ENCODE measurements at places on chromosomes 4 and X. TPM values are rescaled to one million over a fixed set of nuclear protein-coding genes. Genes with fewer than 3 reads are reported as not detected.

- peak; percentile 75 for DNase-seq
Measured at GRCh38 chrX:40146262-40147125, 48.7 kb upstream of the BCOR start.

Gene FAM9A
- total RNA-seq = not detected

DNA sequence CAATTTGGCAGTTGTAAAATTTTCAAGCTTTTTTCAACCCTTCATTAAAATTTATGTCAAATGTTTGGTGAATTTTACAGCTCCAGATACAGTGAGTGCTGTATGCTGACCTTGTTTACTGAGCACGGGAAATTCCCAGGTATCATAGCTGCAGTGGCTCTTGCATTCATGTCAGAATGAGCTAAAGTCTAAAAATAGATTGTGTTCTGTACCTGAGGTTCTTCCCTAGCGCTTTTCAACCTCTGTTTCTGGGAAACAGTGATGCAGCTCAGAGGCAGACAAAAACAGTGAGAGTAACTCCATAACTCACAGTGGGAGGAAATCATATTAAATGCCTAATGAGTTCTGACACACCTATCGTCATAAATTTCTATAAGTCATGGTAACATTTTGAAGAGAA lies 393.8 kb upstream of the GNPDA2 start:
- no peak for DNase-seq

DNA sequence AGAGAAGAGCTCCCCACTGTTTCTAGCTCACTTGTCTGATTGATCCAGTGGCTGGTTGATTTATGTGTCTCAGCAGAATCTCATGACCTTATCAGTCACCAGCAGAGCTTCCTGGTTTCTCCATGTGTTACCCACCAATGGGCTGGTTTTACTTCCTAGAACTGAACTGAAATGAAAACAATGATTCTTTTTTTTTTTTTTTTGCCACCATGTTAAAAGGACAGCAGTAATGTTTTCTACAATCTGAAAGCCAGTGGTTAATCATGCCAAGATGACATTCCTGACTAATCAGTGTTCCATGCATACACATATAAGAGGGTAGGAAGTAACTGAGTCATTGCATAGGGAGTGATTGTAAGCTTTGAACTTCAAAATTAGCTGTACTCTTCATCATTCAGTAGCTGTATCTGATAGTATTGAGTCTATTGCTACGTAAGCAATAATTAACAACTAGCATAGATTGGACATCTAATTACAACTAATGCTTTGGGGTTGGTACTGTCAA lies 67.7 kb downstream of the SLC4A4 start:
- DNase-seq = no peak

Gene GYPB
- not detected for total RNA-seq

DNA sequence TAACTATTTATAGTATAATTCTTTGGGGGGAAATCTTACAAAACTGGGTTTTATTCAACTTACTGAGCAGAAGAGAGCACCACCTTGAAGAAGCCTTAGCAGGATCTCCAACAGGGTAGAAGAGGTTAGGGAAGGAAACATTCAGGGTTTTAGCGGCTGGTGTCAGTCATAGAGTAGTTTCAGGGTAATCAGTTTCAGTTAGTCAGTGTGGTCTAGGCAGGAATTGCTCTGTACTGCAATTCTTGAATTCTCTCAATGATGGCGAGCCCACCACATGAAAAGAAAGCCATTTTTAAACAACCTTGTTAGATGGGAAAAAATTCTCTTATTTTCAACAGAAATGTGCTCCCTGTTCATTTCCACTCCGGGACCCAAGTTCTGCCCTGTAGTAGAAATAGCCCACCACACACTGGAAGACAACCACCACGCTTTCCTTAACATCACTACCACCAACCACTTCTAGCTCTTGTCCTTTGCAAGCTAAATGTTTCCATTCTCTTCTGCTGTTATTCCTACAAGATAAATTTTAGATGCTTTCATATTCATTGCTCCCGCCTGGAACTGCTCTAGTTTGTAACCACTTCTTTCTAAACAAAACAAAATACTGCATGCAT lies 25.9 kb downstream of the COL25A1 start:
- no peak for DNase-seq

DNA sequence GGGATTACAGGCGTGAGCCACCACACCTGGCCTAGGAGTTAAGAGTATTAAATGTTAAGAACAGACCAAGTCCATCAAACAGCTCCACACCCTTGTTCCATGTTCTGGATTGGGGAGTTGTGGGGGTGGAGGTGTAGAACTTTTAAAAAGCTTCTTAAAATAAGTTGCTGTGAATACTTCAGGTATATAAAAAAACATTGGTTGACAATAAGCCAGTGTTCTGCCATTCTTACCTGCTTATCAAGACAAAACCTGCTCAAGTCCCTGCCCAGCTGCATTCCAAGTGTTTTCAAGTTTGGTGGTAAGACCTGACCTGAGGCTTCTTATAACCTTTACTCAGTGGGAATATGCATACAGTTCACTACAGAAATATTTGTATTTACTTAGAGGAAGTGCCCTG lies 6.4 kb downstream of the RBM3 start:
- DNase-seq = no peak

DNA sequence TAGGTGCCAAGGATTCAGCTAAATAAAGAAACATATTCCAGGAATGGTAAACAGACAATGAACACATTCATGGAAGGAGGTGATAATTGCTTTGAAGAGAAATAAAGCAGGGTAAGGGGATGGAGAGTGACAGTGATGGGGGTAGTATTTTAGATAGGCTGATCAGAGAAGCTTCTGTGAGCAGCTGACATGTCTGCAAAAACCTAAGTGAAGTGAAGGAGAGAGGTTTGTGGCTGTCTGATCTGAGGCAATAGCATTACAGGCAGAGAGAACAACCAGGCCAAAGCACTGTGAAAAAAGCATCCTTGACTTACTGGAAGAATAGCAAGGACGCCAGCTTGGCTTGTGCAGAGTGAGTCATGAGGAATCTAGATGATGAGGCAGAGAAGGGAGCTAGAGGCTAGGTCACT lies 271.9 kb upstream of the GATB start:
- no peak for DNase-seq

- no peak for DNase-seq
Measured at GRCh38 chr4:88148560-88148959, 9.9 kb downstream of the ABCG2 start.

Data from sigmoid colon (tissue), 7 donors.